ENCODE measurements at places on chromosomes 11 and 22.

DNA sequence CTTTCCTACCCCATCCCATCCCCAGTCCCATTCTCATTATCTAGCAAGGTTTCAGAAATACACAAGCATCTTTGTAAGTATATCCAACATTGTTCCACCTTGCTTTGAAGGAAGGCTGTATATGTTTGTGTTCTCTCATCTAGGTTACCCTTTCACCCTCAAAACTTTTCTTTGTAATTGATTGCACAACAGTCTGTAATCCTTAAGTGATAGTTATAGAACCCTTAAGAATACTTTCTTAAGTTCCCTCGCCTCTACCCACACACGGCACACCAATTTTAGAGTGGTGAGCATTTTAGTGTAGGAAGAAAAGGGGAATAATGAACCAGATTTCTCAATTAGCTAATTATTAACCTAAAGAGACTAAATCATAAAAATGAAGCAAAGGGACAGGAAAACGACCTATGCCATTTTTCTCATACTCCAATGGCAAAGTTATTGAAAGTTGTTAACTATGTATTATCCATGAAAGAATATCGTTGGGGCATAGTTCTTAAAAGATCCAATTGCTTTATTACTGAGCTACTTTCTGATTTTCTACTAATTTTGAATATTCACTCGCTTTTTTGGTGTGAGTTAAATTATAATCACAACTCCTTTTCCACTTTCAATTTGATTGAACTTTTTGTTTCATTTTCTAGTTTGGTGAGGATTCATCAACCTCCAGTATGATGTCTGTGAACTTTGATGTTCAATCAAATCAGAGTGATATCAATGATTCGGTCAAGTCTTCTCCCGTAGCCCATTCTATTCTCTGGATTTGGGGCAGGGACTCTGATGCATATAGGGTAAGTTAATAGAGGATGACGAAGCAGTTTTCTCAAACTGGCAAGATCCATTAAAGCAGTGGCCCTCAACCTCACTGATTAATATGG lies 44.9 kb downstream of the TTC17 start:
- no peak for DNase-seq

GRCh38 chr11:133907841-133908241 lies 48.9 kb downstream of the IGSF9B start:
- DNase-seq = no peak

- peak; percentile 63 for DNase-seq
These were observed 1.6 kb upstream of the EHBP1L1 start for GRCh38 chr11:65574109-65574810.

DNA sequence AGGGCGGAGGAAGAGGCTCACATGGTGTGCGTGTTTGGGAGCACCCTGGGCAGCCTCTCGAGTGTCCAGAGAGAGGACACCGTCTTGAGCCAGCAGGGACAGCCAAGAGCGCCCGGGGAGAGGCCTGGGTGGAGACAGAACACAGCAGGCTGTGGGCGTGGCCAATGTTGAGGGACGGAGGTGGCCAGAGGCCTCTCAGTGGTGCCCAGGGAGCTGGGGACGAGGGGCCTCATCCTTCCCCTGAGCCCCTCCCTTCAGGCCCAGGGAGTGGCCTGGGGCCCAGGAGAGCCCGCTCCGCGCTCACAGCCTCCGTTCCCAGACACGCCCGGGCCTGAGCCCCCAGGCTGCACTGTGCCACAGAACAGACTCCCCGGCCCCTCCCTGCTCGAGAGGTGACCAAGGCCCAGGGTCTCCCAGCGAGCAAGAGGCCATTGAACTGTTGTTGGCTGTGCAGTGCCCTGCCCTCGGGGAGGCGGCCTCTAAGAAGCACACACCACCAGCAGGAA lies 48.4 kb downstream of the CDKN1C start:
- no peak for DNase-seq

GRCh38 chr11:132048040-132048439 lies 677.6 kb downstream of the NTM start:
- no peak for DNase-seq

- DNase-seq = no peak
These were observed 171.1 kb downstream of the CADM1 start for GRCh38 chr11:115333121-115333520.

- DNase-seq = no peak
These were observed 375.9 kb downstream of the LUZP2 start for GRCh38 chr11:24872651-24873311.

DNA sequence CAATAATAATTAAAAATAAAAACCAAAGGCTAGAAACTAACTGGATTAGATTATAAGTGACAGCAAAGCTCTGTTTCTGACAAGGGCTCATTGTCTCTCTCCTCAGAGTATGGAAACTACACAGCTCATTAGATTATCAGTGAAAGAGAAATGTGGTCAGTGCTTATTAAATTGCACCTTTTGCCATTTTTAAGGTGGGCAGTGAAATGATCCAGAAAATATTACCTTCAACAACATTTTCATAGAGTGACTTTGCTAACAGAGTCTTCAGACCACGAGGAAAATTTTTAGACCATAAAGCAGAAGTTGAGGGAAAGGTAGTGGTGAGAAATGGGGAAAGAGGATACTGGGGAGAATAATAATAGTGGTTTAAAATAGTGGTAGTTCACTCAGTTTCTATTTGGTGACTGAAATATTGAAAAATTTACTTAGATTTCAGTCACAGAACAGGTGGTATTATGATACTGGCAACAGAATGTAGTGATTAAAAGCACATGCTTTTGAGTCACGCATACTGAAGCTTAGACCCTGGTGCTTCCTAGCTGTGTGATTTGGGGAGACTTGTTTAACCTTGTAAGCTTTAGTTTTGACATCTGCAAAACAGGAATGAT lies 684.0 kb upstream of the CCDC90B start:
- no peak for DNase-seq

DNA sequence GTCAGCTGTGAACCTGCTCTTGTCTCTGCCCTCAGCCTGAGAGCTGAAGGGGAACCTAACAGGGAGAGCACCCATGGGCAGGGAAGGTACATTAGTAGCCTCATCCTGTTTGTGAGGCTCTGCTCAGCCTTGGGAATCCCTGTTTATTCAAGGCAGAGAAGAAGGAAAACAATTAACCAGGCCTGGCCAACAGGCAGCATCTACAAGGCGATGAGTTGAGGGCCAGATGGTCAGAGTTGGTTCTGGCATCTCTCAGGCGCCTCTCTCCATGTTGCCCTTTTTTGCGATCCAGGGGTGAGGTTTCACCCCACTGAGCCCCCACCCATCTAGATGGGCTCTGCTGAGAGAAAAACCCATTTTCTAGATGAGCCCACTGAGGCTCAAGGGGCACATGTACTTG lies 54.0 kb upstream of the TOP3B start:
- DNase-seq = no peak

GRCh38 chr11:77410076-77410827 lies 63.6 kb downstream of the PAK1 start:
- DNase-seq = no peak

DNA sequence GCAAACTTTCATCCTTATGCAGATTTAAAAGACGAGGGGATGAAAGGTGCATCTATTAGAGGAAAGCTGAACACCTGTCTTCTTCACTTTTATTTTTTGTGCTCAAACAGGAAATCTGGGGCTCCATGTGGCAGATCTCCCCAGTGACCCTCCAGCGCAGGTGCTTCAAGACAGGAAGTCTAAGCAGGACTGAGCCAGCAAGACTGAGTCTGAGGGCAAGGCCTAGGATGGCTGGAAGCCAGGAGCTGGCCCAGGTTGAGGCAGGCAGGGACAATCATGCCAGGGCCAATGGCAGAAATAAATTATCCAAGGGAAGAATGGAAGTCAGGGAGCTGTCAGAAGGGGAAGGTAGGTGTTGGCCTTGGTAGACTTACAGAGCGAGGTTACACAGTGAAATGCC lies 101.1 kb upstream of the SPON1 start:
- no peak for DNase-seq

- no peak for DNase-seq
These were observed 101.7 kb downstream of the FAM181B start for GRCh38 chr11:82631722-82632630.

- no peak for DNase-seq
These were observed 159.6 kb upstream of the E2F8 start for GRCh38 chr11:19400296-19400695.

DNA sequence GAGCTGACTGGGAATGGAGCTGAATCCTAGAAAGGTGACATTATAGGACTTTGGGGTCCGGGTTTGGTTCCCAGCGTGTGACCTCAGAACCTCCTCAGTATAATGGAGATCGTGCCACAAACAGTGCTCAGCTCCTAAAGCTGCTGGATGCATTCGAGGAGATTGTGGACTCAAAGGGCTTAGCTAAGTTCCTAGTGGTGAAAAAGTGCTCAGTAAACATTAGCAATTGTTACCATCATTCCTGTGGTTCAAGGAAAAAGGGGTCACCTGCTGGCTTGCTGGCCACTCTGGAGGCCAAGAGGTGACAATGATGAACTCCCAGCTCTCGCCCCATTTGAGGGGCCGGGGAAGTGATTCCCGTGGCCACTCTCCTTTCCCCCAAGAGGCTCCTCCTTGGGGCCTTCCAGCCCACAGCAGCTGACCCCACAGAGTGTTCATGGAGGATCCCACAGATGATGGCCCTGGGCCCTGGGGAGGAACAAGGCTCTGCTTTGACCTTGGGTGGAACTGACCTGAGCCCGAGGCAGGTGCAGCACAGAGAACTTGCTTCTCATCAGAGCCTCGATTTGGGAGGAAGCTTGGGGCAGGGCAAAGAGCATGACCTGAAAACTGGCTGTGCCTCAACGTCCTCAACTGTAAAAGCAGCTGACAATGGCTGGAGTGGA lies 40.1 kb downstream of the TRIM29 start:
- DNase-seq = no peak

GRCh38 chr11:1198561-1199240 lies 24.2 kb upstream of the MUC5B start:
- no peak for DNase-seq

DNA sequence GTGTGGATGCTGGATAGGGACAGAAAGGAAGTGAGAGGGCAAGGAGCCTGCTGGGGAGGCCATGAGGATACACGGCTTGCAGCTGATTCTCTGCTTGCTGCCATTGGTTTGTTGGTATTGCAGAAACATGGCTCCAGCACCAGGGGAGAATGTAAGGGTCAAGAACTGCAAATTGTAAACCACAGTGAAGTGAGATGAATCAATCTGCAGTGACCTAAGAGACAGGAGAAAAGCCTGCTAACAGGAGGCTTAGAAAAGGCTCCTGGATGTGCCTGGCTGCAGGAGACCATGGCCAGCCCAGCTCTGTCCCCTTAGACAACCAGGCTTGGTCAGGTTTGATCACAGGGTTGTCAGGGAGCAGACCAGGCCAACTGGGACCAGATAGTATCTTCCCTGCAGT lies 233.7 kb upstream of the CADM1 start:
- no peak for DNase-seq

DNA sequence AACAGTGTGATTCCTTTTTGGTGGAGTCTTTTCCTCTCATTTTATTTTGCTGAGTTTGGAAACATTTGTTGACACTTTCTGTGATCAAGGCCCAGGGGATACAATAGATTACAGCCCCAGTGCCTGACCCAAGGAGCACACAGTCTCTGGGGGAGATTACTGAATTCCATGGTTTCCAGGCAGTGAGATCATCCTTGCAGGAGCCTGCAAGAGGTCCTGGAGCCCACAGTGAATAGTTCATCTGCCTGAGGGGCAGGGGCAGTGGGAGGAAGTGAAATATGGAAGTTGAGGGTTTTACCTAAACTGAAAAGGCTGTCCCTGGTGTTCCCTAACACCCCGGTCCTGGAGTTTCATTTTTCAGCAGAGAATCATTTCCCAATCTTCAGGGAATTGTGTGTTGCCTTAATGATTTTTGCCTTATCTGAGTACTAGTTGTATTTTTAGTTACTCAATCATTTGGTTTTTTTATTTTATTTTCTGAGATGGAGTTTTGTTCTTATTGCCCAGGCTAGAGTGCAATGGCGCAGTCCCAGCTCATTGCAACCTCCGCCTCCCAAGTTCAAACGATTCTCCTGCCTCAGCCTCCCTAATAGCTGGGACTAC lies 7.7 kb downstream of the CCS start:
- no peak for DNase-seq

DNA sequence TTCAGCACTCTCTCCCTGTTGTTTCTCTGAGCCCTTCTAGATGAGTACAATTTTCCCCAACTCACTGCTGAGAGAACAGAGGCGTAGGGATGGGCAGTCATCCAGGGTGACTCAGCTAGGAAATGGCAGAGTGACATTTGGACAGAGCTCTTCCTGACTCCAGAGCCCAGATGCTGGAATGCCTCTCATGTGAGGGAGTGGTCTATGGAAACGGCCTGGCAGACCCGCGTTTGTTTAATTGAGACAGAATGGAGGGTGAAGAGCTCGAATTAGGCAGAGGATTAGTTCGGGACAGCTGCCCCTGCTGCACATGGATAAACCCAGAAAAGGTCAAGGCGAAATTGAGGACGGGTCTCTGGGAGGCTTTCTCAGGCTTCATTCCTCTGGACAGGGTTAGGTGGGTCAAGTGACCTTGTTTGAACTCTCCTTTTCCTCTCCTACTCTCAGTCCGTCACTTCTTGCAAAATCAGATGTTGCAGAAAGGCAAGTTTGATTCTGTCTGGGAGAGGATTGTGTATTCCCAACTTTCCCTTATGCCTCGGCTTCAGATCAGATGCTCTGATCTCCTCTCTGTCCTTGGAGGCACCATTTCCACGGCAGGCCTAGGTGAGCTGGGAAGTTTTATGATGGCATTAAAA lies 7.6 kb upstream of the LMO2 start:
- DNase-seq = no peak

GRCh38 chr11:29435421-29435820 lies 581.4 kb downstream of the KCNA4 start:
- DNase-seq = no peak

GRCh38 chr11:133987171-133987570 lies 30.4 kb upstream of the IGSF9B start:
- no peak for DNase-seq

DNA sequence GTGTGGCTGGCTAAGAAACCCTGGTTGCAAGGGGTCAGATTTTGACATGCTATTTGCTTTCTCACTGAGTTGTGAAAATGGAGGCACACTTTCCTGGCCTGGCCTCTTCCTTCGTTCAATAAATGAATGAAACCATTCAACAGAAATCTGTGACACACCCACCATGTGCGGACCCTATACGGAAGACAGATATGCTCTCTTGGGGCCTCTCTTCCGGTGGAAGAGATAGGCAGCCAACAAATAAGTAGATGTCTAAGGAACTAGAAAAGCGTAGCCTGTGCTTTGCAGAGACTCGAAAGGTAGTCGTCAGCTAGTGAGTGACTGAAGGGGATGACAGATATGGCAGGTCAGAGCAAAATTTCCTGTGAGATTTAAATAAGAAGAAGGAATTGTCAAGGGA lies 5.3 kb downstream of the KCNQ1OT1 start:
- no peak for DNase-seq

DNA sequence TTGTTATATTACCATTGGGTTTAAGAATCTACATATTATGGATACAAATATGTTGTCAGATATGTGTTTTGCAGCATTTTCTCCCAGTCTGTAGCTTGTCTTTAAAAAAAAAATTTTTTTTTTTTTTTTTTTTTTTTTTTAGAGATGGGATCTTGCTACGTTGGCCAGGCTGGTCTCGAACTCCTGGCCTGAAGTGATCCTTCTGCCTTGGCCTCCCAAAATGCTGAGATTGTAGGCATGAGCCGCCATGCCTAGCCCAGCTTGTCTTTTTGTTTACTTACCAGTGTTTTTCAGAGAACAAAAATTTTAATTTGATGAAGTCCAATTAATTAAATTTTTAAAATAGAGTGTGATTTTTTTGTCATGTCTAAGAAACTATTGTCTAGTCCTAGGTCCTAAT lies 29.8 kb downstream of the INCENP start:
- DNase-seq = no peak

All from activated CD4-positive, CD25-positive, alpha-beta regulatory T cell treated with anti-CD3 and anti-CD28 coated beads, Interleukin-2, amount 50 U/mL, for 16 hours (primary cell).